ENCODE measurements at places on chromosomes 1 and 21.

DNA sequence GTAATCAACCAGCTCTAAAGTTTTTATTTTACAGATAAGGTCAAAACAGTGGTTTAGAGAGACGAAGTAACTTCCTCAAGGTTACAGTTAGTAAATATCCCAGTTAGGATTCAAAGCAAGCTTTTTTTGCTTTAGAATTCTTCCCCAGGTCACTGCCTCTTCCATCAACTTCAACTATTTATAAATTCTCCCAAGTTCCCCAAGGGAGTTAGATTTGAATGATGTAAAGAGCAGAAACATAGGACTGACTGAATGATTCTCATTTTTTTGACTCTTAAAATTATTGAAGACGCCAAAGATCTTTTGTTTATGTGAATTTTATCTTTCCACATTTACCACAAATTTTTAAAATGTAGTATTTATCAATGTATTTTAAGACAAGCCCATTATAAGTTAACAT lies 4.1 kb downstream of the POGZ start:
- DNase-seq = no peak

GRCh38 chr1:160672789-160673695 lies 26.2 kb upstream of the SLAMF1 start:
- DNase-seq = peak; percentile 77

GRCh38 chr1:100943533-100943932 lies 47.6 kb downstream of the SLC30A7 start:
- peak; percentile 29 for DNase-seq

DNA sequence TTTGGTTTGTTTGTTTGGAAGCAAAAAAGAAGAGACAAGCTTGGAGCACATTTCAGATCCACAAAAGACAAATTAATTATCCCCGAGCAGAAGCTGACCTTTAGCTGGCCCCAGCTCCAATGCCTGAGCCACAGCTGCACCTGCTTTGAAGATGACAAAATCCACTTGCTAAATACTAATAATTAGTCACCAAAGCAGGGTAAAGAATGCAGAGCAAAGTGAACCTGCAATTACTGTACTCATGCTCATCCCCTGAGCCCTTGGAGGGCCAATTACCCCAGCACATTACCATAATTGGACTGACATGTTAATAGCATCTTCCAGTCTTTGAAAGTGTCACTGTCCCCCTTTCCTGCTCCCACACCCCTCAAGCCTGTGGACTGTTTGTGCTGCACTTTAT lies 38.2 kb upstream of the KCND3 start:
- no peak for DNase-seq

- peak; percentile 34 for DNase-seq
Measured at GRCh38 chr1:108557296-108557695, 2.6 kb upstream of the EEIG2 start.

- DNase-seq = no peak
Measured at GRCh38 chr1:242425232-242425631, 99.3 kb downstream of the PLD5 start.
